ENCODE measurements at places on chromosomes 4 and X.

DNA sequence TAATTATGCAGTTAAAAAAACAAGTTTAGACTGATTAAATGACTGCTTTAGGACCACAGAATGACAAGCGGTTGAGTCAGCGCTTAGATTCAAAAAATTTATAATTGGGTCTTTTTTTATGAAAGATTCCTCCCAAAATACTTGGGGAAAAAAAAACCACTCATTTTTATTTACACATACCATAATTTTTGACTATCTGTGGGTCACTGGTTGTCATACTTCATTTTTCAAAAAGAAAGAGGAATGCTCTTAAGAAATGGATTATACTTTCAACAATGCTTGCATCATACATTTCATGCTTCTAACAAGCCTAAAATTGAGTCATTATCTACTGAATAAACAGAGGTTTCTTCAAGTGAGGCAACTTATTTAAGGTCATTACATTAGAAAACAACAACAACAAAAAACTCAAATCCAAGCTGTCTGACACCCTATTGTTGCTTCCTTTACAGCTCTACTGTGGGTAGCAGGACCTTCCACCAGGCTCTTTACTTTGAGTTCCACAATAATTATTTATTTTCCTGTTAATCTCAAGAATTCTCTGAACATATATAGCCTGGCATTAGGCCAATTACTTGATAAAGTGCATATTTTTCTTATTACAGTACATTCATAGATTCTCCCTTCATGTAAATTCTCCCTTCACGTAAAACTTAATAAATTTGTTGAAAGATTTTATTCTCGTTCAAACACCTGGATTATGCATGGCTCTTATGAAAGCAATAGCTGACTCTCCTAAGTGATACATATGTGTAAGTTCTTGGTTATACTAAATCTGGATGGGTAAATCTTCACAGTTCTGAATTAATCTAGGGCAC lies 445.5 kb downstream of the PCDH10 start:
- no peak for DNase-seq

- no peak for DNase-seq
Observed at GRCh38 chr4:139018501-139018900, 2.9 kb downstream of the NOCT start.

DNA sequence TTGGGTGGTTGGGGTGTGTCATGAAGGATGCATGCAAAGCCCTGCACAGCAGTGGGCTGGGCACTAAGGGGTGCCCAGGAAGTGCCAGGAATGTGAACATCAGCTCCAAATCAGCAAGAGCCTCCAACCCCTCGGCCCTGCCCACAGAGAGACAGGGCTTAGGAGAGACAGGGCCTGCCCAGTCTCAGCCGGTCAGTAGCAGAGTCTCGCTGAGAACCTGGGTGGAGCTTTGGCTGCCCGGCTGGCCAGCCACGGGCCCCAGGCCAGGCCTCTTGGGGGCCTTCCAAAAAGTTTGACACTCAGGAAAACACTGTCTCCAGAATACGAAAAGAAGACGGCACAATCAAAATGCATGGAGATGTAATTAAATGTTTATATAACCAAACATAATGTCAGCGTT lies 4.3 kb upstream of the MXD4 start:
- DNase-seq: peak; percentile 51

GRCh38 chrX:86002076-86002896 lies 45.1 kb downstream of the CHM start:
- DNase-seq: no peak

- DNase-seq: no peak
Observed at GRCh38 chr4:51931461-51931860, 88.5 kb downstream of the DCUN1D4 start.

DNA sequence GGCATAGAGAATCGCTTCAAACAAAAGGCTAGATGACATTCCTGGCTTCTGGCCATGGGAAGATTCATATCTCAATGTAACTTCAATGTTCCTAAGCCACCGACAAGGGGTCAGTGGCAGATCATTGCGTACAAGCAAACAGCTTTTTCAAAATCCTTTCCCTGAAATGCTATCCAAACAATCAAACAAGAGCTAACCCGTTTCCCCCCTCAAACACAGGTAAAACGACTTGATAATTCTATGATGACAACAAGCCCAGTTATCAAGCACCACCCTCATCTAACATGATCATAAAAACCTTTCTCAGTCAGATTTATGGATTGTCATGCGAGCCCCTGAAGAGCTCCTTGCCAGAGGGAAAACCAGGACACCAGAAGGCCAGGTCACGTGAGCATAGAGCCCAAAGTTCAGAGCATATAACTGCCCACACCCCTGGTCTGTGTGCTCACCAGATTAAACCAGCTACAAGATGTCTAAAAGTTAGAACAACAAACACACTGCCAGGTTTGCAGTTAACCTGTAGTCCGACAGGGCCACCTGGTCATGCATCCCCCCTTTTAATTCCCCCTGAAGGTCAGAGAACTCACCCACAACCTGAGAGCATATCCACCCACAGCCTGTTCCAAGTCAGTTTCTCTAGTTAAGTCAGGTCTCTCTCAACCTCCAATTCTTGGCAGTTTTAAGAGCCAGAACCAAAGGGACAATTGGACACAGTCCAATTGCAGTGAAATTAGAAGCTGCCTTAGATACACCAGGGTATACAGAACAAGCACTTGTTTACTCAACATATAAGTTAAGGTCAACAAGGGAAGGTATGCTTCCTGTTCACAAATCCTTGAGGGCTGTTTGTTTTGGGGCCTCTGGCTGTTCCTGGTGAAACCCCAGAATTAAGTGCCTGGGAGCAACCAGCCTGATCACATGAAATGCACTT lies 248.1 kb upstream of the PPARGC1A start:
- DNase-seq: no peak

GRCh38 chr4:88893961-88894360 lies 163.0 kb downstream of the FAM13A start:
- no peak for DNase-seq

GRCh38 chrX:138914767-138915166 lies 203.2 kb upstream of the FGF13 start:
- DNase-seq: no peak

DNA sequence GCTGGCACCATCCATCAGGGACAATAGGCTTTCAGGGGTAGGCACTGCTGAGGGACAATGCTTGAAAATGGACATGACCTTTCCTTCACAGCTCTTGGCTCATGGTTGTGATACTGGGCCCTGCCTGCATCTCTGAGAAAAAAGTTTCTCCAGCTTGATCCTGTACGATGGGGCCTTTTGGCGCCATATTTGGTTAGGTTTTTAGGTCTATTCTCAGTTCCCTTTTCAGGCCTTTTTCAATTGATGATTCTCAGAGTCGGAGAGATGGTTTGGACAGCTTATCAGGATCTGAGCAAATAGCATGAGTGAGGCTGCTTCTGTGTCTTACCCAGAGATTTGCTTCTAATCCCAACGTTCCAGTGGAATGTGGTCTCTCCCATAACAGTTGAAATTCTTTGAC lies 141.6 kb downstream of the ZNF518B start:
- DNase-seq: no peak

GRCh38 chrX:66632473-66632872 lies 6.4 kb downstream of the EDA2R start:
- DNase-seq: no peak

- DNase-seq: no peak
Observed at GRCh38 chr4:153468587-153468986, 2.4 kb downstream of the TMEM131L start.

GRCh38 chr4:158949099-158949498 lies 153.8 kb upstream of the RAPGEF2 start:
- no peak for DNase-seq

DNA sequence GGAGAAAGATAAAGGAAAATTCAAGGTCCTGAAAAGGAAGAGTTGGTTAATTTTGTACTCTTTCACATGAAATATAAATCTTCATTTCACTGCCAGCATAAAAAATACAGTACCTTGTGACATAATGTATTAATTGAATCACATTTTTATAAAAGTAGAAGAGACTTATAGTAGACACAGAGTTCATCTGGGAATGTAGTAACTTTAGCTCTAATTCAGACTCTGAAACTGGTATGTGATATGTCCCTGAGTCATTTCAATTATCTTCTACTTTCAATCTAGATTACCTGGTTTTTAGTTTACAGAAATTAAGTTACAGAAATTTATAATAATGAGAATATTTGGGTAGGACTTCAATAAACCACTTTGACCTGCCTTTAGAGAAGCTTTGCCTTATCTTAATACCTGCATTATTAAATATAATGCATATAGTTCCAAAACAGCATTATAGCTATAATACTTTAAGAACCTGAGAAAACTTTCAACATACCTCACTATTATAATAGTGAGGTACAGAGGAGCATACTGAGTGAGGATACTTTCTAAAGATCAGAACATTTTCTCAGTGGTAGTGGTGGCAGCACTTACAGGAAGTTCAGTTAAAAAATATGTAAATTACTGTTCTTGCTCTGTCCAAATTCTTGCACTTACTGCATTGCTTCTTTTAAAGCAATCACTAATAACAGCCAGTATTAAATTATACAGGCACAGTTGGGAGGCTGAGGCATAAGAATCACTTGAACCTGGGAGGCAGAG lies 11.2 kb downstream of the NEK1 start:
- DNase-seq: no peak

GRCh38 chr4:108881190-108881589 lies 118.3 kb upstream of the ETNPPL start:
- DNase-seq: no peak

DNA sequence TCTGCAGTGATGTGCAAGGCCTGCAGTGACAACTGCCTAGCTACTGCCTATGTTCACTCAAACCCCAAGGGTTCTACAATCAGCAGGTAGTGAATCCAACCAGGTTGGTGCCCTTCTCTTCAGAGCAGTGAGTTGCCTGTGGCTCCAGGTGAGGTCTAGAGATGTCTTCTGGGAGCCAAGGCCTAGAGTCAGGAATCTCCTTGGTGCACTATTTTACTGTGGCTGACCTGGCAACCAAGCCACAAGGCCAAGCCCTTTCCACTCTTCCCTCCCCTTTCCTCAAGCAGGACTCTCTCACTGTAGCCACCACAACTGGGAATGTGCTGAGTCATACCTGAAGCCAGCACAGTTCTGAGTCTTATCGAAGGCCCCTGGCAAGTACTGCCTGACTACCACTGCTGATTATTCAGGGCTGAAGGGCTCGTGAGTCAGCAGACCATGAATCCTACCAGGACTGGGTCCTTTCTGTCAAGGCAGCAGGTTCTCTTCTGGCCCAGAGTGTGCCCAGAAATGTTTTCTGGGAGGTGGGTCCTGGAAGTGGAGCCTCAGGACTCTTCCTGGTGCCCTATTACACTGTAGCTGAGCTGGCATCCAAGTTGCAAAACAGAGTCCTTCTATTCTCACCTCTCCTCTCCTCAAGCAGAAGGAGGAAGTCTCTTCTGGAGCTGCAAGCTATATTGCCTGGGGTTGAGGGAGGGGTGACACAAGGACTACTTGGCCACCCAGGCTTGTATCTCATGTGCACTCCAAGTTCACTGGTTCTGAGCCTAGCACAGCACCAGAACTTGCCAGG lies 111.6 kb downstream of the BTC start:
- no peak for DNase-seq

- no peak for DNase-seq
Observed at GRCh38 chr4:14221176-14221575, 593.7 kb upstream of the BOD1L1 start.

GRCh38 chr4:95050980-95051701 lies 293.4 kb downstream of the BMPR1B start:
- no peak for DNase-seq

DNA sequence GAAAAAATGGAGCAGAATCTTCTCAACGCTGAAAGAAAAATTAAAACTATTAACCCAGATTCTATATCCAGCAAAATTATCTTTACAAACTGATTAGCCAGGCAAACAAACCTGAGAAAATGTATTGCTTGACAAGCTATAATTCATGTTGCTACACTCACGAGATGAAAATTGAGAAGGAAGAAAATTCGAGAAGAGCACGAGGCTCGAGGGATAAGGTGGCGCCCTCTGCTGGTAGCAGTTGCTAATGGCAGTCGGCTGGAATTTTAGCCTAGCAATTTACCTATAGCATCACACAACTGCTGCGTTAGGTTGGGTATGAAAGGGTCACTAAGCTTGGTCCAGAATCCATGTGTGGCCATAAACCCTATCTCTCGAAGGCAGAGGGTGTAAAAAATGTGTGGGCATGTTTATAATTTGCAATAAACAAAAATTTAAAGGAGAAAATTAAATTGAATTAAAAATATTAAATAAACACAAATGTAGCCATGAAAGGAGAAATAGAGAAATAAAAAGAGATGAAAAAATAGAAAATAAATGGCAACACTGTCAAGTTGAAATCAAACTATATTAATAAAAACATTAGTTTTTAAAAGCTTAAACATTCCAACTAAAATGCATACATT lies 126.6 kb downstream of the PPP4R3C start:
- DNase-seq: peak; percentile 1

- DNase-seq: no peak
Observed at GRCh38 chrX:44105228-44105913, 132.2 kb upstream of the NDP start.

- no peak for DNase-seq
Observed at GRCh38 chr4:107950746-107951540, 19.6 kb downstream of the CYP2U1 start.

DNA sequence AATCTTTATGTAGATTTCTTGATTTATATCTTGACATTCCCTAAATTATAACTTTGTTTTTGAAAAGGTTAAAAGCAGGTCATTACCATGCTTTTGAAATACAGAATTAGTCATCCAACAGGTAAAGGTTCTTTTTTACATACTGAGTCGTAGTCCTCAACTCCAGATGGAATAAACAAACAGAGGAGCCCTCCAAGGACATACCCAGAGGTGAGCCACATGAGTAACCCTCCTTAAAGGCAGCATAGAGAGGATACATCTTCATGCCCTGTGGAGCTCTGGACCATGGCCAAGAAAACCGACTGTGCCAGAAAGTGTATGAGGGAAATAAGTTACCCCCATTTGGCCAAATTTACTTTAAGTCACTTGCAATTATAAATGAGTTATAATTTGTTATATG lies 95.3 kb upstream of the MCF2 start:
- no peak for DNase-seq

DNA sequence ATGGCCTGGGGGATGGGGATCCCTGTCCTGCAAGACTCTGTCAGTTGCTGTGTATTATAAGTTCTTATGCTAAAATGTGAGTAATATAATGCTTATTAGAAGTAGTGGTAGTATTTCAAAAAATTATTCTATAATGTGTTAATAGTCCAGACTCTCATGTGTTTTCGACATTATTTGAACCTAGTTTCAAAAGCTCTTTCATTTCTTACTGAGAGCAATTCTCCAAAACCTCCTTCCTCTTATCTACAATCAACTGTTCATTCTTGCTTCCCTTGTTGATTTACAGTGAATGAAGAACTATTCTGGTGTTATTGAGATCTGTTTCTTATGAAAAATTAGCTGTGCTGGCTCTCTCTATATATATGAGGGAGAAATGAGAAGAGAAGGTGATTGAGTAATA lies 32.9 kb upstream of the PTPN13 start:
- DNase-seq: no peak

- no peak for DNase-seq
Observed at GRCh38 chr4:138789796-138790195, 225.8 kb upstream of the NOCT start.

DNA sequence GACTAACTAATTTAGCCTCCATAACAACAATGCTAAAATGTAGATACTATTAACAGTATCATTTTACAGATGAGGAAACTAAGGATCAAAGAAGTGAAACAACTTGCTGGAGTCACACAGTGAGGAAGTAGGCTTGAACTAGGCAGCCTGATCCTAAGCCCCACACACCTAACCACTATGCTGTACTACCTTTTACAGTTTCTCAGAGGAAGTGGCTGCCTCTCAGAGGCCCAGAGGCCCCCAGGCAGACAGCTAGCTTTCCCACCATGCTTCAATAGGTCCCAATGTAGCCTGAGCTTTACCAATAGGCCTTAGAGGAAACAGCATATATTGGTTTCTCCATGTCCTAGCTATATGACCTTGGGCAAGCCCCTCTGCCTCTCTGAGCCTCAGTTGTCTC lies 69.4 kb upstream of the PJA1 start:
- no peak for DNase-seq

All from amygdala (tissue), 56 donors.